NCI-H526 (cell line): ENCODE measurements at places on chromosomes 2 and 18.

DNA sequence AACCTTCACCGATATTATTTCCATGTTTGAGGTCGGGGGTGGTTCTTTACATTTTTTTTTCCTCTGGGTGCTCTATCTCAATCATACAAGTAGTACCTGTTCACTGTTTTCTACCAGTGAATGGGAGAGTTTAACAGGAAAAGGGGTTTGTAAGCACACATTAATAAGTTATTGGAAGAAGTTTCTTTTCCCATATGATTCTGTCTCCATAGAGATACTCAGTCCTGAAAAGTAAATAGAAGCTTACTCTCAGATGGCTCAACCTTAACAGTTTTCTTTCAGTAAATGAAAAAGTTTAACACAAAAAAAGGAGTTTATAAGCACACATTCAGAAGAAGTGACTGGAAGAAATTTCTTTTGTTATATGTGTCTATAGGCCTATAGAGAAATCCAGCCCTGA is 995.6 kb upstream of the SLC39A10 start:
- DNase-seq, result no peak

DNA sequence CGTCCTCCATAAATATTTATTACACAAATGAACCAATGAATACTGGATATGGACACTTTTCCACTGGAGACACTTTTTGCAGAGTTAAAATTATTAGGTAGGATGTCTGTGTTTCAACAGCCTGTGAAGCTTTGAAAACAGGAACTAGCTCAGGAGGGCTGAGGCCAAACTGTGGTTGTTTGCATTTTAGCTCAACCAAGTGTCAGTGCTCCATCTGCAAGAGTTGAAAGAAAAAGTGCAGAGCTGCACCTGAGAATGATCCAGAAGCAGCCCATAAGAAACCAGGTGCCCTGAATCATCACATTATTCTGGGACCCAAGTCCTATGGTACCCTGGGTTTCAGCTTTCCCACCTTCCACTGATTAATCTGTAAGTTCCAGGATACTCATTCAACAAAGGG is 180.4 kb downstream of the TRIB2 start:
- DNase-seq, result no peak

- no peak for DNase-seq
Observed at GRCh38 chr18:63603772-63604171, 16.6 kb downstream of the SERPINB13 start.

GRCh38 chr2:11203480-11203879 is 48.2 kb downstream of the SLC66A3 start:
- DNase-seq, result no peak

DNA sequence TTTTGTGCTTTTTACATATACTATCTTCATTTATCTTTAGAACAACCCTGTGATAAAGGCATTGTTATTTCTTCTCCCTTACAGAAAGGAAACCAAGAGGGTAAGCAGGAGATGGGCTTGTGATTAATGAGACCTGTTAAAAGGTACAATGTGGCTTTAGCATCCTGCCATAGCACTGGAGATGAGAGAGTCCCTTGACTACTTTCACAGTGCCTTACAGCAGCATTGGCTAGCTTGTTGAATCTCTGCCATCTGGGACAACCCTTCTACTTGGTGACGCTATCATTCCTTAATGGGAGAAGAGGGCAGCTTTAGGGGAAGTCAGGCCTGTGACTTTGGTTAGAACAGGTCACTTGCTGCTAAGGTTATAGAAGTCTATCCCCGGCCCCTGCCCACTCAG is 68.1 kb upstream of the LYPD6B start:
- DNase-seq, result no peak

DNA sequence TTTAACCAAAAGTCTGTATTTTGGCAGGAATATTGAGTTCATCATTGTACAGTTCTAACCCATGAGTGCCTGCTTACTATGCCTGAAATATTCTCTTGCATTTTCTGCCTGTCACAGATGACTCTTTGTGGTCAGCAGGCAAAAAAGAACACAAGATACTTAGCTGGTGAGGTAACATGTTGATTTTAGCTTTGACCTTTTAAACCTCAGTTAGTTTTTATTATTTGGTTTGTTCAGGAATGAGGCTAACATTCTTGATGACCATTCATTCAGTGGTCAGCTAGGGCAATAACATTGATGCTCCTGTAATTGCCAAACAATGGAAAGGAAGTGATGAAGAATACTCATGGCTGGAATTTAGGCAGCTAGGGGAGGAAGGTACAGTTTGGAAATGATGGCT is 491.2 kb downstream of the PIK3C3 start:
- no peak for DNase-seq
